Kidney tubule cell (primary cell): ENCODE measurements at places on chromosomes 1 and 21.

GRCh38 chr1:26696654-26697430 lies 1.0 kb downstream of the ARID1A start:
- DNase-seq: peak; percentile 44

- DNase-seq: peak; percentile 99
Observed at GRCh38 chr1:225735252-225736149, 42.1 kb upstream of the SRP9 start.

- peak; percentile 3 for DNase-seq
Observed at GRCh38 chr1:174740249-174740968, 259.3 kb upstream of the CACYBP start.

- peak; percentile 78 for DNase-seq
Observed at GRCh38 chr21:38355992-38356781, 99.4 kb downstream of the KCNJ15 start.

DNA sequence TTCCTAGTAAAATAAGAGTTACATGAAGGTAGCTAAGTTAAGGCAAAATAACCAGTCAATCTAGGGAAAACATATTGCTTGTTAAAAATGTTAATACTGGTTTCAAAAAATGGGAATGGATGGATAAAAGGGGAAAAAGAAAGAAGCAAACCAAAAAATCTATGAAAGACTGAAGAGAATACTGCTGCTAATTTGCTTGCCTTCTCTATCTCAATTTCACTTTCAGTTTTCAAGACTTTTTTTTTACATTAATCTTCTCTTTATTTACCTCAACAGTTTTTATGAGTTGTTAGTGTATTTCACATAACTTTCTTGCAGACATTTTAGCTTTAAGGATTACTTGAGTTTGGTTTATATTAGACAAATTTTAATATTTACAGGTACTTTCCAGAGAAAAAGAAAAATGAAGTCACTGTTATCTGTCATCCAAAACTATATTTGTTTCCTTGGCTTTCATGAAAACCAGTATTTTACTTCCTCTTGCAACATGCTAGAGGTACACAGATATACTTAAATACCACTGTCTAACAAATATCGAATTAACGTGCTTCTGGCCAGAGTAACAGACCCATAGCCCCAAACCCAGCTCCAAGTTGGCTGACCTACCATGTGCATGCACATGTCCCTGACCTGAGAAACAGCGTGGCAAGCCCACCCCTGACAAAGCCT lies 70.7 kb downstream of the COL24A1 start:
- no peak for DNase-seq

DNA sequence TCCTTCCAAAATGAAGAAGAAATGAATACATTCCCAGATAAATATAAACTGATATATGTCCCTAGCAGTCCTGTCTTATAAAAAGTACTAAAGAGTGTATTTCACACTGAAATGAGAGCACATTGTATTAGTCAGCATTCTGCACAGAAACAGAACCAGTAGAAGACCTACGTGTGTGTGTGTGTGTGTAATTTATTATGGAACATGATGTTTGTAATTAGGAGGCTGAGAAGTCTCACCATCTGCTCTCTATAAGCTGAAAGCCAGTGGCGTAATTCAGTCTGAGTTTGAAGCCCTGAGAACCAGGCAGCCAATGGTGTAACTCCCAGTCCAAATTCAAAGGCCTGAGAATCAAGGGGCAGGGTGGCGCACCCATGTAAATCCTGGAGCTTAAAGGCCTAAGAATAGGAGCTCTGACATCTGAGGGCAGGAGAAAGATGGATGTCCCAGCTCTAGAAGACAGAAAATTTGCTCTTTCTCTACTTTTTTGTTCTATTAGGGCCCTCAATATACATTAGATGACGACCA lies 146.5 kb upstream of the LYPLAL1 start:
- DNase-seq: no peak

DNA sequence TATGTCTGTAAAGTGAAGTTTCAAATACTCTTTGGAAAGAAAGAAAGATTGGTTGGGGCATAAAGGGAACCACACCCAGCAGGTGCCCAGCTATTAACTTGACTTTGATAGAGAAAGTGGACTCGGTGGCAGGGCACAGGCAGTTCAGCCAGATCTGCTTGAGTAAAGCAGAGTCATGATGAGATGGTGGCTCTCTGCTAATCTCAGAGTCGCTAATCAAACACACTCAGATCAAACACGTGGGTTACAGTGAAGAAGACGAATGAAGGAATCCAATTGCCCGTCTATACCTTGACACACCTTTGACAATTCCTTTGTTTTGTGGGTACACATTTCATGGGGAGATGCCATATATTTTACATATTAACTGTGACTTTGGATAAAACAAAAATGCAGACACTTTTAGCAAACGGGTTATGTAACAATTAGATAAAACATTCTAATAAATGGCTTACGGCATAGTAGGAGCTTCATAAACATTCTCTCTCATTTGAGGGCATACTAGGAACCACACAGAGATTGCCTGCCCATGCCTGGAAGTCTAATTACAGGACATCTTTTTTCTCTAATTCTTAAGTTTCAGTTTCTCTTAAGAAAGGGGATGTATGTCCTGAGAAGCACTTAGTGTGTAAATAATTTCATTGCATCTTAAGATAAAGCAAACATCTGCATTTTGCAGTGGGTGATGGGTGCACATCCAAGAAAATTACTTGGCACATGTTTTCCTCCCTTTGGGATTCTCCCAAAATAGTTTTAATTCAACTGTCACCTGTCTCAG lies 7.2 kb downstream of the CBR1 start:
- DNase-seq: no peak

GRCh38 chr1:206911064-206911663 lies 10.6 kb downstream of the FCMR start:
- peak; percentile 70 for DNase-seq
